ENCODE measurements at places on chromosomes 5 and 9. TPM values are rescaled to one million over a fixed set of nuclear protein-coding genes. Genes with fewer than 3 reads are reported as not detected.
A peak's percentile ranks its signal among the peaks of the same experiment; 100 is the strongest.

- no peak for DNase-seq
These were observed 69.5 kb downstream of the USP20 start for GRCh38 chr9:129904734-129905133.

DNA sequence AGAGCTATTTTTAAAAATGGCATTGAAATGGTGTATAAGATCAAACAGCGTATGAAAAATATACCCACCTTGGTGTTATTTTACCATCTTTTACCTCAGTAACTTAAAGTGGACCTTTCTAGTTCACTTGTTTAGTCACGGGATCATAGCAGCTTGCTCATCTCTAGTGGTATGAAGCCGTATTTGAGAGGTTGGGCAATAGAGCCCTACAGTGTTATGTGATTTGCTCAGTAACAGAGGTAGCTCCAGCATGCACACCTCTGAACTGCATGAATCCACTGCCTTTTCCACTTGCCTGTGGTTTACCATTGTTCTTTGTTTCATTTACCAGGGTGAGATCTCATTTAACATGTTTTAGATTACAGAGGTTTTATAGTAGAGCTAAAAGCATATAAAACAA, 134.4 kb downstream of the ATG10 start:
- no peak for DNase-seq

DNA sequence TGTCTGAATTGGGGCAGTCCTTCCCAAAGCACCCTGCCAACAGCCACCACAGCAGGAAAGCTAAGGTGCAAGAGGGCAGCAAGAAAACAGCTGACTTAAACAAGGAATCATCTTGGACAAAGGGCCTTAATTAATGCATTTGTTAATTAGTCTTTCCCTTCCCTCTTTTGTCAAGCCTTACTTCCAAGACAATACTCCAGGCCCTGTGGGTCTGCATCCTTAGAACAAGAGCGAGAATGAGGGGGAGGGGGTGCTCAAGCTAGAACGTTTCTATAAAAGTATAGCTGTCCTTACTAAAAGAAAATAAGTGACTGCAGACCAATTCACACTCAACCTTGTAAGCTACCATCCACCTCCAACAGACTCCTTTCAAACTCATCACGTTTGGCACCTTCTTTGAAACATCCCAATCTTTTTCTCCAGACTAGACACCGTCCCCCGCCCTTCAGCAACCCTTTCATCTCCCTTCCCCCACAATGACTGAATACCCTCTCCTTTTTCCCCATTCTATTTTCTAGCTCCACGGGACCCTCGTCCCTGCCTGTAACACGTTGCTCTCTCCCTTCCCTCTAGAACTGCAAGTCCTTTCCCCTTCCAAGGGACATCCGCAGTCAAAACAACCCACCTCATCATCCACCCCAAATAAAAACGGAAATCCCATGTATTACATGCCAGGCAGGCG, 85.7 kb upstream of the RNF38 start:
- DNase-seq: no peak

- no peak for DNase-seq
These were observed 183.0 kb upstream of the FTMT start for GRCh38 chr5:121668635-121669034.

DNA sequence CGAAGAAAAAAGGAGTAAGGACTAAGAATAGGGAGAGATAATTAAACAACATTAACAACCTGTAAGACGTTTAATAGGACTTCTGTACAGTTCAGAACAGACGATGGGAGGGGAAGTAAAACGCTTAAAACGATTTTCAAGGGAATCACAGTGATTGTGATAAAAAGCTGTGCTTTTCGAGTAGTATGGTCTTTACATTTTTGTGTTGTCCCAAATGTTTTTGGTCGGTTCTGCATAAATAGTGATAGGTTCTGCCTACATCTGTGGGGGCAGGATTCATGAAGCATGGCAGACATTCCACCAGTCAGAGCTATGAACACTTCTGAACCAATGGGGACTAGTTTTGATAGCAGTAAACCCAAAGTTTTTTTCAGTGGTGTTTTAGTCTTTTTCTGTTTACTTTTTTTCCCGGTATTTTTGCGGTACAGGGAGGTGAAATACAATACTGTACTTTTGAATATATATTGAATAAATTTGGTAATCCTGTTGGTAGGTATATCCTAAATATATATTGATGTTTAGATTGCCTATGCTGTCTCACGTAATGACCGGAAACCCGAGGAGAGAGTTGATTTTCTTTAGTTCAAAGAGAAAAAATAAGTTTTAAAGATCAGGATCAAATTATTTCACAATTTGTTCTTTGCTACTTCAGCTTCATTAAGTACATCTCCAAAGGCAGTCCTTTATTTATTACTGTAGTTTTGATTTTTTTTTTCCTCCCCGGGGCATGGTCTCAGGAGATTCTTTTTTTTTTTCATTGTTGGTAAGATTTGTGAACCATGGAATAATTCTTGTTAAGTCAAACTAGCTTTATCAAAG, 1.3 kb downstream of the ERBIN start:
- DNase-seq: no peak

Gene FOXI1
- polyA plus RNA-seq: not detected

- no peak for DNase-seq
These were observed 411.0 kb upstream of the WWC1 start for GRCh38 chr5:167880420-167880819.

GRCh38 chr5:38926121-38926520, 80.3 kb downstream of the OSMR start:
- no peak for DNase-seq

DNA sequence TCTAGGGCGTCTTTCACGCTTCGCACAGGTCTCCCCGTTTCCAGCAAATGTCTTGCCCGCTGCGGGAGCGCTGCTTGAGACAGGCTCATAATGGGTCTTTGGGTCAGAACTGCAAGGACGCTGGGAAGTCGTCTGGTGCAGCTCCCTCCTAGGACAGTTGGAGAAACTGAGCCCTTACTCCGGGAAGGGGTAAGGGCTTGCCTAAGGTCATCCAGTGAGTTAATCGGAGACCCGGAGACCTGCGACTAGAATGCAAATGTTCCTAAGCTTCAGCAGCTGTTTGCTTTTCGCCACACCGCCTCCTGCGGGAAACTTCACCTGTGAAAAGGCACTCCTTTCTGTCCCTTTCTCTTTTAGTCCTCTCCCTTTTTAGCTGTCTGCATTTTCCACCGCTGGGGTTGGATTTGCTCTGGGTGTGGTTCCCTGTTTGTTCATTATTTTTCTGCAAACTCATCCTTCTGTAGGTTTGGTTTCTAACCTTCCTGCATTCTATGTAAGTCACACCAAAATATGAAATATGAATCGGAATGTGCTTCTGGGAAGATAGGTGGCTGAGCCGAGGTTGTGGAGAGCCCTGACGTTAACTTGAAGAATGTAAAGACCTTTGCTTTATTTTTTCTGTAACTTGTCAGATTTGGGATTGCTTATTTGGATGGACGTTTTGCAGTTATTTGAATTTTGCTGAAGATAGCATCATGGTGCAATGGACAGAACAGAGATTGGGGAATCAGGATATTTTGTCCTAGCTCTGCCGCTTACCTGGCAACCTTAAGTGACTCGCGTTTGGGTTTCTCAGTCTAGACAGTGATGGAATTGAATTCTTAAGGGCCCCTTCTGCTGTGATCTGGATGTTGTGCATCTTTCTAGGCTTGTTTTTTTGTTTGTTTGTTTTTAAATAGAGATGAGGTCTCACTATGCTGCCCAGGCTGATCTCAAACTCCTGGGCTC, 909 bp downstream of the SLC36A1 start:
- DNase-seq: no peak

- DNase-seq: no peak
These were observed 440.0 kb upstream of the MPDZ start for GRCh38 chr9:13719446-13719845.

Gene ENTPD2
- polyA plus RNA-seq: not detected

DNA sequence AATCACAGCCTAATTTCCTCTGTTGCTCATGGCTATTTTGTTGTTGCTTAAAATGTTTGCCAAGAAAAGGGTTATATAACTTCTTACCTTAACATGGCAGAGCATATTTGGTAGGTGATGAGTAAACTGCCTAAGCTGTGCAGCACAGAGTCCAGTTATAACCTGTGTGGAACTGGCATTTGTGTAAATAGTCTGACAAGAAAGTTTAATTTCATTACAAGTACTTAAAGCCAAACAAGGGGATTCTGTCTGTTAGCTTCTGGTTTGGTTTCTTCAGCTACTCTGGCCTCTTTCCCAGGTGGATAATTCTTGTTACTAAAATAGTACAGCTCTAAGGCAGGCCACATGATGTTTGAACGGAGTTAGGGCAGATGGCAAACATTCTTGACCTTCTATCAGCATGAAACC, 72.2 kb downstream of the PTCD2 start:
- DNase-seq: no peak

Gene SLC25A2
- polyA plus RNA-seq: not detected

GRCh38 chr9:93265972-93266371, 82.0 kb downstream of the WNK2 start:
- DNase-seq: no peak

- DNase-seq: no peak
These were observed 102.8 kb downstream of the IRX1 start for GRCh38 chr5:3698412-3698811.

DNA sequence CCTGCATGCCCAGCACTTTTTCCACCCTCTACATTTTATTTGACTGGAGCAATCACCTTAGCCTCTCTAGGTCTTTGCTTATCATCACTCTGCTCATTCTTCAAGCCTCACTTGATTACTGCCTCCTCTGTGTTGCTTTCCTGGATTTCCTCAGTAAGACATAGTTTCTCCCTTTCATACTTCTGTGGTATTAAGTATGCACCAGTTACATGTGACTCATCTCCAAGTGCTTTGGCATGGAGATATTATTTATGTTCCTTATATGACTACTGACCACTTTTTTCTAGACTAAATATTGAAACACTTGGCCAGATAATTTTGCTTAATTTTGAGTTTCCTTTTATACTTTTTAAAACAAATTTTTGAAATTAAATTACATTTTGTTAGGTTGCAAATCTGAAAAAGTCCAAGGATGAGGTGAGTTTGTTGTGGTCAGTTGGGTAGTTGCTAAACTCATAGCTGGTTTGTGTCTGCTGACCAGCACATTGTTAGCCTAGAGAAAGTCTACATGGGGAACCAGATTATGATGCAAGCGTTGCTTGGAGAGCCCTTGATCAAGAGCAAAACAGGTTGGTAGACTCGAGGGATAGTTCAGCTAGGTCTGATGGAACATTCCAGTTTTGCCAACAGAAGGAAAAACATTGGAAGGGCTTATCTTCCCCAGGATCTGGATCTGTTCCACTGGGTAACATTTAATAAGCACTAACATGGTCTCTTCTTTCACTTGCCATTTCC, 140.2 kb downstream of the TMC1 start:
- peak; percentile 25 for DNase-seq

Gene FOXD1
- polyA plus RNA-seq: 4.9 TPM

- DNase-seq: no peak
These were observed 209.4 kb upstream of the RGMB start for GRCh38 chr5:98563885-98564653.

GRCh38 chr9:70789086-70789485, 332.3 kb downstream of the TRPM3 start:
- DNase-seq: peak; percentile 16

Gene ACSL6
- not detected for polyA plus RNA-seq

Gene SPINK4
- polyA plus RNA-seq: not detected

GRCh38 chr9:98808411-98808815, 943 bp downstream of the GALNT12 start:
- no peak for DNase-seq

DNA sequence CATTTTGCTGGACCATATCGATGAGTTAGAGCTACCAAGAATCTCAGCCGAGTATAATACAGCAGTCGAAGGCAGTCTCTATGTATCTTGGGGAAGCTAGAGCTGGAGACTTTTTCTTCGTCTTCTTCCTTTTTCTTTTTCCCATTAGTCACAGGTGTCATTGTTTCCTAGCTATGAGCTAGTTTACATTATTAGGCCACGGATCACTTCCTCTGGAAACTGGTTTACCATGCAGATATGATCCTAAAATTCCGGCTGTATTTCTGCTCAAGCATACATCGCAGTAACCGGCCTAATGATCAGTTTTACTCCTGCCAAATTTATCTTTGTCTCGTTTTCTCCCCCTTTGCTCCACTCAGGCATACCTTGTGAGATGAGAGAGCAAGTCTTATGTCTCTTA, 312.8 kb downstream of the ARHGAP26 start:
- DNase-seq: no peak

Gene CDKN2B-AS1
- 0.59 TPM for polyA plus RNA-seq

Gene RARS1
- polyA plus RNA-seq: 32.2 TPM

Gene SHISAL2B
- polyA plus RNA-seq: not detected
